ENCODE measurements at places on chromosomes 3 and 15.

DNA sequence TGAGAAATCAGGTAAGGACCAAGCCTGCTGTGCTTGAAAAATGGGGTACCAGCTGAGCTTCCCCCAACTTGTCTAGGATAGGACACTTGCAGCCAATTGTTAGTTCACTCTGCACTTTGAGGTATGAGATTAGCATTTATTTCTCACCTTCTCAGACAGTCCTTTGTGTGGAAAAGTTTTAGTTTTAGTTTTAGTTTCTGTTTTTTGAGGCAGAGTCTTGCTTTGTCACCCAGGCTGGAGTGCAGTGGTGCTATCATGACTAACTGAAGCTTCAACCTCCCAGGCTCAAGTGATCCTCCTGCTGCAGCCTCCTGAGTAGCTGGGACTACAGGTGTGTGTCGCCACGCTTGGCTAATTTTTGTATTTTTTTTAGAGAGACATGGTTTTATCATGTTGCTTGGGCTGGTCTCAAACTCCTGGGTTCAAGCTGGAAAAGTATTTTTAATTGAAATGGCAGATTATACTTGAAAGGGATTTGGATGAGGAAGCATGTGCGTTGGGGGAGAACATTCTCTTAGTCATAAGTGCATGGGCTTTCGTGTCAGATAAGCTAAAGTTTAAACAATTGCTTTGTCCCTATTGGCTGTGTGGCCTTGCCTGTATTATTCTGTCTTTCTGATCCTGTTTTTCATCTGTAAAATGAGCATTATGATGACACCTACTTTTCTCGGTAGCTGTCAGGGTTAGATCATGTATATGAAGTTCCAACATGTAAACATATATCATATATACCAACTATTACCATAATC lies 25.2 kb upstream of the CCK start:
- no peak for DNase-seq

DNA sequence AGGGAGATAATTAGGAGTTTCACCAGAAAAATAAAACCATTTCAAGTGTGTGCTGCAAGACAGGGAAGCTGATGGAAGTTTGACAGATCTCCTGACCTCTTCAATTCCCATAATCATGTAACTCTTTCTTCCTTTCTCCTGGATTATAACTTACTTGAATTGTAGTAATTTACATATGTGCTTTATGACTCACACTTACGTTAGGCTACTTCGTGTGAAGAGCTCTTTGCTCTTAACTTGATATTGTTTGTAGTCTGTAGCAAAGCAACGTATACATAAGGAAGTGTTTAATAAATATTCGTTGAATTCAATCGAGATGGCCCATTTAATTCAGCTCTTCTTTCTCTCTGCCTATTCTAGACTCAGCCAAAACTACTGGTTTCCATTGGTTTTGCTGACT lies 23.5 kb downstream of the ROBO2 start:
- DNase-seq = no peak

- no peak for DNase-seq
Observed at GRCh38 chr3:4765212-4765611, 214.0 kb upstream of the BHLHE40 start.

GRCh38 chr3:3798631-3799113 lies 559 bp upstream of the LRRN1 start:
- peak; percentile 39 for DNase-seq

- no peak for DNase-seq
Observed at GRCh38 chr3:190360228-190360627, 27.7 kb upstream of the CLDN16 start.

- DNase-seq = no peak
Observed at GRCh38 chr3:157180262-157180661, 20.3 kb upstream of the CCNL1 start.

- no peak for DNase-seq
Observed at GRCh38 chr15:99604865-99605264, 39.1 kb downstream of the MEF2A start.

- no peak for DNase-seq
Observed at GRCh38 chr3:87997966-87998365, 60.8 kb downstream of the CGGBP1 start.

GRCh38 chr3:37330466-37330865 lies 156.1 kb upstream of the LRRFIP2 start:
- DNase-seq = no peak

GRCh38 chr3:168331756-168332155 lies 236.0 kb upstream of the GOLIM4 start:
- no peak for DNase-seq

DNA sequence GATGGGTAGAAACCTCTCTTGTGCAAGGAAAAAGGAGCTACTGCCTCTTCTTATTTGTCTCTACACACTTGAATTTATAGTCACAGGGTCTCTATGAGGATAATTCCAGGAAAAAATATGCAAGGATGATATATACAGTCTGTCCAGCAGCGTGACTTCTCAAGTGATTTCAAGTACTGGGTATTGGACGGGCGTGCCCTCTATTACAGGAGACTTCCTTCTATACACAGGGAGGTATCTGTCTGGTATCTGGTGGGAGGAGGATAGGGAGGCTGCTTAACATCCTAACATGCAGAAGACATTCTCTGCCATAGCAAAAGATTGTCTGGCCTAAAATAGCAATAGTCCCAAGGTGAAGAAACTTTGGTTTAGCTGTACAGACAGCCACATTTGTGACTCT lies 146.1 kb downstream of the TPRG1 start:
- no peak for DNase-seq

GRCh38 chr3:151766454-151766853 lies 32.7 kb downstream of the AADACL2 start:
- DNase-seq = no peak

- DNase-seq = no peak
Observed at GRCh38 chr15:92579931-92580470, 75.6 kb downstream of the FAM174B start.

- DNase-seq = no peak
Observed at GRCh38 chr15:94145046-94145445, 86.3 kb upstream of the MCTP2 start.

DNA sequence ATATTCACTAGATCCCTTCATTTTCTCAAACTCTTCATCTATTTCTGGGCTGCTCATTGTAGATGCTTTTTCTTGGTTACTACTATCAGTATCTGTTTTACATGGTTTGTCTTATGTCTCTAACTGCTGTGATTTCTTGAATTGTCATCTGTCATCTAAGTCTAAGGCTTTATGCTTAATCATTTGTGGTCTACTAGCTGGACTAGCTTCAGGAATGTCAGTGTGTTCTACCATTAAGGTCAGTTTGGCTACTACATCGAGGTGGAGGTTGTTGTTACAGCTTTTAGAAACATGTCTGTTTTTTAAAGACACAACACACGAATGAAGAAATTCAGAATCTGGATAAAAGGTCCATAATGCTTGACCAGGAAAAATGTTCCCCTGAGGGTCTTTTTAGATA lies 82.2 kb downstream of the ABI3BP start:
- DNase-seq = no peak

DNA sequence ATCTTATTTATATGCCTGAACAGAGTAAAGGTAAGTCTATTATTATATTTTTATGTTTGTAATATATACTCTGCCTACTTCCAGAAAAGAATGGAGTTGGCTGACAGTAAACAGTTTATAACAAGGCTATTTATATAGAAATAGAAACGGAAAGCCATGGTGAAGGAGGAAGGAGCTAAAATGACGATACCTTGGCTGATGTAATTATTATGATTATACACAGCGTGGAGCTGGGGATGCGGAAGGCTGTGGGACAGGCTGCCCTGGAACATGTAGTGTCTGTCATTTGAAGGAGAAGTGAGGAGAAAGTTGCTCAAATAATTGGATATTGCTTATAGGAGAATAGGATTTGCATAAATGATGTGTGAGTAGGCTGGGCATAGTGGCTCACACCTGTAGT lies 37.8 kb downstream of the CEMIP start:
- no peak for DNase-seq

GRCh38 chr3:186002884-186003472 lies 65.2 kb upstream of the TRA2B start:
- no peak for DNase-seq

DNA sequence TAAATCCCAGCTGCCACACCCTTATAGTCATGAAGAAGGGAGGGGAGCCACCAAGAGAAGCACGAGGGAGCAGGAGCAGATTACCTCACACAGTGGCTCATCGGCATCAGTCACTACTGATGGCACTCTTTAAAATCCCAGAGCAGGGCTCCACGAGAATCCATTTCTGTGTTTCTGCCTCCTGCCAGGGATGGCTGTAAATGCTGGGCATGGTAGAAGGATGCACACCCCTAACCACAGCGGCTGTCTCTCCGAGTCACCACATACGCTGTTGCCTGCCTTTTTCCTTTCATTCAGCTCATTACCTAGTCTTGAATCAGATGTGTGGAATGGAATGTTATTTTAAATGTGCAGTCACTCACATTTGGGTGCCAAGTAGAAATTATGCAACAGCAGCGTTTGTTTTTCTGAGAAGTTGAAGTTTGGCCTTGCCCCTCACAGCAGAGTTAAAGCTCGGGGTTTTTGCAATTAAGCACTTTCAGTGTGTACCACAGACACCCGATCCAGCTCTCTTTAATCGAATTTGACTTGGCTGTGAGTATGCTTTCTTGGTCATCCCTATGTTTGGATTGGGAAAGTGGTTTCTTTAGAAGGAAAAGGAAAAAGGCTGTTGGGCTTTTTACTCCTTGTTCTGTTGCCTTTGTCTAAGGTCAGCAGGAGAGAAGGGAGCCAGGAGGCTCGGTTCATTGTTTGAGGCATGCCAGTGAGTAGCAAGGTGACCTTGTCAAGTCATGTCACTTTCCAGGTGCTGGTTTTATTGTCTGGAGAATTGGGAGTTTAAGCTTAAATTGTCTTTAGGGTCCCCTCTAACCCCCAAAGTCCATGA lies 284.2 kb upstream of the TPM1 start:
- DNase-seq = no peak
